Astrocyte (in vitro differentiated cells and primary cell): ENCODE measurements at places on chromosomes 2 and 18. TPM values are rescaled to one million over a fixed set of nuclear protein-coding genes. Genes with fewer than 3 reads are reported as not detected.

ZNF532 gene
- total RNA-seq = 128 and 135 TPM in 2 replicates

GRCh38 chr2:21591926-21592325, 468.2 kb downstream of the TDRD15 start:
- H3K27ac ChIP-seq = no peak overlapping the region
- no peaks in the 10 kb centered on the region for H3K27me3 ChIP-seq
- H3K4me1 ChIP-seq = no peaks in the 10 kb centered on the region
- H3K4me3 ChIP-seq = no peak overlapping the region
- no peaks in the 10 kb centered on the region for H3K36me3 ChIP-seq

GRCh38 chr18:37805773-37806404, 240.3 kb upstream of the CELF4 start:
- H3K36me3 ChIP-seq = no peaks in the 10 kb centered on the region
- no peak overlapping the region for H3K4me3 ChIP-seq
- H3K27me3 ChIP-seq = no peaks in the 10 kb centered on the region
- H3K4me1 ChIP-seq = no peaks in the 10 kb centered on the region
- H3K27ac ChIP-seq = no peak overlapping the region

DNA sequence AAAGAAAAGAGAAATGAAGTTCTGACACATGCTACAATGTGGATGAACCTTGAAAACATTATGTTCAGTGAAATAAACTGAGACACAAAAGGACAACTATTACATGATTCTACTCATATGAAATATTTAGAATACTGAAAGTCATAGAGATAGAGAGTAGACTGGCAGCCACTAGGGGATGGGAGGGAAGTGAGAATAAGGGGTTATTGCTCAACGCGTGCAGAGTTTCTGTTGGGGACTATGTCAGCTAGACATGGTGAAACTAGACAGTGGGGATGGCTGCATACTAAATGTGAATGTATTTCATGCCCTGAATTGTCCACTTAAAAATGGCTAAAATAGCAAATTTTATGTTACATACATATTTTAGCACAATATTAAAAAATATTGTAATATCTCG, 108.7 kb upstream of the ATL2 start:
- H3K27me3 ChIP-seq = no peaks in the 10 kb centered on the region
- H3K4me3 ChIP-seq = no peak overlapping the region
- no peaks in the 10 kb centered on the region for H3K36me3 ChIP-seq
- H3K4me1 ChIP-seq = no peaks in the 10 kb centered on the region
- DNase-seq = no peak

- H3K27ac ChIP-seq = no peak overlapping the region
- H3K4me1 ChIP-seq = peaks cover 8% of the 10 kb centered on the region
- H3K4me3 ChIP-seq = no peak overlapping the region
- peak; percentile 69 for DNase-seq
- no peaks in the 10 kb centered on the region for H3K27me3 ChIP-seq
- no peaks in the 10 kb centered on the region for H3K36me3 ChIP-seq
Measured at GRCh38 chr18:55018602-55019001, 59.3 kb upstream of the CCDC68 start.
